Mesenchymal stem cell (in vitro differentiated cells and primary cell): ENCODE measurements at places on chromosomes 5 and 9.
A peak's percentile ranks its signal among the peaks of the same experiment; 100 is the strongest.

DNA sequence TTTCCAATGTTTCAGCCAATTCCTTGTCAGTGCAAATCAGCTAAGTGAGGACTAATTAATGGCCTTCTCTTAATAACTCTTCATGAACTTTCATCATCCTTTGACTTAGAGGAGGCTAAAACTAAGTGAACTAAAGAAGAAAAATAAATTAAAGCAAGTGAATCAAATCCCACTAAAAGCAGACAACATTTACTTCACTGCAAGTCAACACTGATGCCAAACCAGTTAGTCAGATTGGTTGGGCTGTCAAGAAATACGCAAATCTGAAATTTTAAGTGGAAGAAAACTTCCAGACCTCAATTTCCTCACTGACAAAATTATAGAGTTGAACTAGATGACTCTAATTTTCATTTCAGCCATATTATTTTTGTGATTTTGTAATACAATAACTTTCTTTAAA is 137.2 kb upstream of the PRLR start:
- H3K27me3 ChIP-seq: no peaks in the 10 kb centered on the region
- H3K4me1 ChIP-seq: no peaks in the 10 kb centered on the region
- no peak overlapping the region for H3K4me3 ChIP-seq

DNA sequence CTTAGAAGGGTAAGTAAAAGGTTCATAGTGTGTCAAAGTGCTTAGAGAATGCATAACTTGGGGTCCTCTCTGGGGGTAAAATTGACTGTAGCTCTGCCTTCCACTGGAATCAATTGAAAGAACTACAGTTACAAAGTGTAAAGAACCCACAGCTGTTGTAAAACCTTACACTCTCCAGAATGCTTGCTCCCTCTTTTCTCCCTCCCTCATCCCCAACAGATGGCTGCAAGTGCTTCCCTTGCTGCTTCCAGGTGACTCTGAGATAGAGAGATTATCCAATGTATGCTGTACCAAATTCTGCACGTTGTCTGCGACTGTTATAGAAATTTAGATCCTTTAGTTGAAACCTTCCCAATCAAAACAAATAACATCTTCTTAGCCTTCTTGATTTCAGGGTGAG is 126.0 kb downstream of the STK32A start:
- DNase-seq: no peak
- H3K4me1 ChIP-seq: peaks cover 4% of the 10 kb centered on the region
- H3K36me3 ChIP-seq: no peaks in the 10 kb centered on the region
- no peak overlapping the region for H3K4me3 ChIP-seq

DNA sequence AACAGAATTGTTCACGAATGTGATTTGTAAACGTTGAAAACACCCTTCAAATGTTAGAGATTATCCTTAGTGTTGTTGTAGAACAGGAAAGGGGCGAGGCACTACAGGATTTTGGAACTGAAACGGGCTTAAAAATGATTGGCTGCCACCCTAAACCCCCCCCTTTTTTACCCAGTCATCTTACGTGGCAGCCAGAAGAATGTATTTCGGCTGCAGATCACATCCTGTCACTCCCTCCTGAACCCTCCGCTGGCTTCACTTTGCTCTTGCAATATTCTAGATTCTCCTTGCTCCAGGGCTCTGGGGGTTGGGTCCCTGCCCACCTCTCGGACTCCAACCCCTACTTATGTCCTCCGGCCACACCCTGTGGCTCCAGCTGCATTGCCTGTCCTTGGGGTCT is 13.9 kb upstream of the UNC5A start:
- H3K4me1 ChIP-seq: peaks cover 8% of the 10 kb centered on the region
- DNase-seq: no peak
- no peaks in the 10 kb centered on the region for H3K36me3 ChIP-seq
- no peak overlapping the region for H3K27ac ChIP-seq
- peaks cover 88% of the 10 kb centered on the region for H3K27me3 ChIP-seq

DNA sequence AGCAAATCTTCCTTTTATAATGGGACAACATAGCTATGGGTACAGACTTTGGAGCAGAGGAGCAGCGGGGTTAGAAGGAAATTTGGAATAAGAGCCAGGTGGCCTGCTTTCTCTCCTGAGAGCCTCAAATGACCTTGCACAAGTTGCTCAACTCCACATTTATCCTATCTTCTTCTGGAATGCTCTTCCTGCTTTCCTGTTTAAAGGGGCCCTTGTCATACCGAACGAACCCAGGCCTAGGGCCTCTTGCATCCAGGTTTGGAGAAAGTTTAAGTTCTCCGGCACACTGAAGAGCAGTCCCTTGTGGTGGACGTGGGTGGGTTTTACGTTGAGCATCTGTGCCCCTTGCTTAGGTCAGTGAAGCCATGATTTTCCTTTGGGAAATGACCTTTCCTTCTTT is 197.9 kb upstream of the NR3C1 start:
- no peak overlapping the region for H3K27ac ChIP-seq
- no peak for DNase-seq
- no peaks in the 10 kb centered on the region for H3K36me3 ChIP-seq

GRCh38 chr9:133419005-133419404 is 1.2 kb upstream of the REXO4 start:
- no peak overlapping the region for H3K27ac ChIP-seq
- H3K4me1 ChIP-seq: peaks cover 14% of the 10 kb centered on the region
- no peaks in the 10 kb centered on the region for H3K27me3 ChIP-seq
- H3K36me3 ChIP-seq: peaks cover 23% of the 10 kb centered on the region
- H3K4me3 ChIP-seq: no peak overlapping the region
- DNase-seq: no peak

GRCh38 chr9:135902655-135903357 is 4.5 kb downstream of the CAMSAP1 start:
- H3K27me3 ChIP-seq: no peaks in the 10 kb centered on the region
- no peak overlapping the region for H3K27ac ChIP-seq
- H3K4me1 ChIP-seq: peaks cover 13% of the 10 kb centered on the region
- no peak overlapping the region for H3K4me3 ChIP-seq
- no peak for DNase-seq

- no peak overlapping the region for H3K4me3 ChIP-seq
- H3K36me3 ChIP-seq: no peaks in the 10 kb centered on the region
- peaks cover 14% of the 10 kb centered on the region for H3K4me1 ChIP-seq
- DNase-seq: no peak
Observed at GRCh38 chr9:87389936-87390335, 107.7 kb upstream of the DAPK1 start.

DNA sequence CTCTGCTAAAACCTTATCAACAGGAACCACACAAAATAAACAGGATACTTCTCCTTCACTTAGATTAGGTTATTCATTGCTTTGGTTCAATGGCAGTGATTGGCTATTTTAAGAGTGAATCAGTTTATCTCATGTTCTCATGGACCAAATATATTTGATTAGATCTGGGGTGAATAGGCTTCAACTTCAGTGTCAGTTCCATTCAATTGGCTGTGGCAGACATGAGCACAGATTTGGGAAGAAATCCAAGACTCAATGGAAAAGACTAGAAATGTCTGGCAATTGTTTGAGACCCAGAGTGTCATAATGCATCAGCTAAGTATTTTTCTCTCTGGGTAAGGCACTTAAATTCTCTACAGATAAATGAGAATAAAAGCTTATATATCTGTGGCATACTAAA is 37.1 kb downstream of the CDH18 start:
- DNase-seq: peak; percentile 10
- H3K4me1 ChIP-seq: no peaks in the 10 kb centered on the region

- H3K4me3 ChIP-seq: no peak overlapping the region
- H3K36me3 ChIP-seq: no peaks in the 10 kb centered on the region
- peaks cover 60% of the 10 kb centered on the region for H3K27me3 ChIP-seq
- H3K4me1 ChIP-seq: no peaks in the 10 kb centered on the region
- DNase-seq: no peak
Observed at GRCh38 chr9:1457460-1457859, 407.3 kb downstream of the DMRT2 start.

DNA sequence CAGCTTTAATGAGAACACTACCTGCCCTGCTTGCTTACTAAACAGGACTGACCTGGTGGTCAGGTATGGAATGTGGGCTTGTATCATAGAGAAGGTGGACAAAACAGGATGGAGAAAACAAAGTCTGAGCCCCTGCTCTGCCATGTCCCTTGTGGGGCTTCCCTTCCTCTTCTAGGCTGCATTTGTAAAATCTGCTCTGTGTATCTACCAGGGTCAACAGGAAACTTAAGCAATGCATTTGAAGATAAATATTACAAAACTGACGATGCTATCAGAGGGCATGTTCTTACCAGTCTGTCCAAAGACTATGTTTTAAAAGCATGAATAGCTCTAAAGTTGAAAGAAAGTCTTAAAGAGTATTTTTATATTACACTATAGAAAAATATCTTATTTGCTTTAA is 228.7 kb downstream of the DCP2 start:
- peaks cover 6% of the 10 kb centered on the region for H3K4me1 ChIP-seq
- DNase-seq: no peak
- H3K36me3 ChIP-seq: no peaks in the 10 kb centered on the region
- H3K27me3 ChIP-seq: no peaks in the 10 kb centered on the region
- no peak overlapping the region for H3K4me3 ChIP-seq

GRCh38 chr9:94668928-94669729 is 29.8 kb upstream of the FBP1 start:
- DNase-seq: peak; percentile 81
- no peak overlapping the region for H3K27ac ChIP-seq
- H3K27me3 ChIP-seq: no peaks in the 10 kb centered on the region
- peak overlapping the region; percentile 65 for H3K4me3 ChIP-seq
- H3K36me3 ChIP-seq: no peaks in the 10 kb centered on the region
- H3K4me1 ChIP-seq: peaks cover 3% of the 10 kb centered on the region

GRCh38 chr5:103546858-103547257 is 15.7 kb downstream of the NUDT12 start:
- H3K27me3 ChIP-seq: no peaks in the 10 kb centered on the region
- no peak overlapping the region for H3K4me3 ChIP-seq
- H3K27ac ChIP-seq: no peak overlapping the region
- no peaks in the 10 kb centered on the region for H3K4me1 ChIP-seq
- DNase-seq: no peak

DNA sequence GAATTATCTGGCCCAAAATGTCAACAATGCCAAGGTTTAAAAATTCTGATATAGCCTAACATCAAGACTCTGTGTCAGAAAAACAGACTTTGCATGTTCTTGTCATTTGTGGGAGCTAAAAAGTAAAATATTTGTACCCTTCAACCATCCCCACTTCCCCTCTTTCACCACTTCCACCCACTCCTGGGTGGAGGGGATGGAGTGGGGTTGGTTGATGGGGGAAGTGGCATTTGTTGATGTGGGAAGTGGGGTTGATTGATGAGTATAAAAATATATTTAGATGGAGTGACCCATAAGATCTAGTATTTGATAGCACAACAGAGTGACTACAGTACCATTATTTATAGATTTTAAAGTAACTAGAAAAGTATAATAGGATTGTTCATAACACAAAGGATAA is 55.0 kb upstream of the C9orf72 start:
- DNase-seq: no peak
- no peak overlapping the region for H3K4me3 ChIP-seq

DNA sequence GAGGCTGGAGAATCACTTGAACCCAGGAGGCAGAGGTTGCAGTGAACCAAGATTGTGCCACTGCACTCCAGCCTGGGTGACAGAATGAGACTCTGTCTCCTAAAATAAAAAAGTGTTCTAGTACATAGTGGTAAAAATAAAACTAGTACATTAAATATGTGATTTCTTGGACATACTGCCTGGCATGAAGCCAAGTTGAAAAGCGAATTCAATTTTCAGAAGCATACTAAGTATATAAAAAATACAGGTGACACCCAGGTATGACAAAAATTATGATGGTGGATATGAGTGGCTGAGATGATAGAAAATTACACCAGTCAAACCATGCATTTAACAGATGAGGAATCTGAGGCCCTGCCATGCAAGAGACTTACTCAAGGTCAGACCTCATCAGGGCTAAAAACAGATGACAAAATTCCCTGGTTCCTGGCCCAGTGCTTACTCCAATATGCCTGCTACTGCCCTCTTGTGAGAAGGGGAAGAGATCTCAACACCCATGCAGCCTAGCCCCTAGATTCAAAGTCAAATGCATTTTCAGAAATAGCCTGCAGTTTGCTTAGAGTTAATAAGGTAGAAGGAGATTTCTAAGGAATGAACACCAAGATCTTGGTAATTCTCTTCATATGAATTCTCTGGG is 46.6 kb upstream of the GNPDA1 start:
- H3K4me3 ChIP-seq: no peak overlapping the region
- peaks cover 8% of the 10 kb centered on the region for H3K4me1 ChIP-seq

GRCh38 chr5:135012951-135013391 is 21.1 kb downstream of the PITX1 start:
- DNase-seq: no peak
- H3K4me3 ChIP-seq: no peak overlapping the region

GRCh38 chr5:50922942-50923767 is 256.7 kb downstream of the PARP8 start:
- H3K4me1 ChIP-seq: no peaks in the 10 kb centered on the region
- no peak for DNase-seq
- H3K27me3 ChIP-seq: no peaks in the 10 kb centered on the region
- H3K27ac ChIP-seq: no peak overlapping the region
- peak overlapping the region; percentile 53 for H3K4me3 ChIP-seq

GRCh38 chr5:173327084-173327947 is 898 bp downstream of the STC2 start:
- peaks cover 38% of the 10 kb centered on the region for H3K4me1 ChIP-seq
- no peaks in the 10 kb centered on the region for H3K27me3 ChIP-seq
- H3K4me3 ChIP-seq: peak overlapping the region; percentile 57
- peak; percentile 77 for DNase-seq
- H3K36me3 ChIP-seq: peaks cover 6% of the 10 kb centered on the region
- peak overlapping the region; percentile 22 for H3K27ac ChIP-seq

- no peak overlapping the region for H3K27ac ChIP-seq
- H3K4me3 ChIP-seq: no peak overlapping the region
- no peak for DNase-seq
- H3K4me1 ChIP-seq: no peaks in the 10 kb centered on the region
Observed at GRCh38 chr5:23316060-23316591, 191.3 kb upstream of the PRDM9 start.

GRCh38 chr9:73357607-73358006 is 205.9 kb downstream of the ANXA1 start:
- H3K27ac ChIP-seq: no peak overlapping the region
- H3K4me3 ChIP-seq: no peak overlapping the region
- peaks cover 4% of the 10 kb centered on the region for H3K27me3 ChIP-seq
- no peak for DNase-seq

- H3K36me3 ChIP-seq: no peaks in the 10 kb centered on the region
- no peaks in the 10 kb centered on the region for H3K4me1 ChIP-seq
- H3K27ac ChIP-seq: no peak overlapping the region
- no peaks in the 10 kb centered on the region for H3K27me3 ChIP-seq
Observed at GRCh38 chr5:6950250-6950649, 237.0 kb downstream of the TENT4A start.

GRCh38 chr5:144800169-144800568 is 629.5 kb downstream of the KCTD16 start:
- DNase-seq: no peak
- H3K4me1 ChIP-seq: no peaks in the 10 kb centered on the region
- H3K27me3 ChIP-seq: no peaks in the 10 kb centered on the region
- H3K27ac ChIP-seq: no peak overlapping the region
- no peak overlapping the region for H3K4me3 ChIP-seq
